ENCODE measurements at places on chromosomes 7 and 10. TPM values are rescaled to one million over a fixed set of nuclear protein-coding genes. Genes with fewer than 3 reads are reported as not detected.

GRCh38 chr10:47295411-47295810, 4.6 kb upstream of the GDF10 start:
- H3K36me3 ChIP-seq, result no peaks in the 10 kb centered on the region
- peak; percentile 9 for DNase-seq
- no peak overlapping the region for H3K27ac ChIP-seq
- H3K27me3 ChIP-seq, result no peaks in the 10 kb centered on the region

DNA sequence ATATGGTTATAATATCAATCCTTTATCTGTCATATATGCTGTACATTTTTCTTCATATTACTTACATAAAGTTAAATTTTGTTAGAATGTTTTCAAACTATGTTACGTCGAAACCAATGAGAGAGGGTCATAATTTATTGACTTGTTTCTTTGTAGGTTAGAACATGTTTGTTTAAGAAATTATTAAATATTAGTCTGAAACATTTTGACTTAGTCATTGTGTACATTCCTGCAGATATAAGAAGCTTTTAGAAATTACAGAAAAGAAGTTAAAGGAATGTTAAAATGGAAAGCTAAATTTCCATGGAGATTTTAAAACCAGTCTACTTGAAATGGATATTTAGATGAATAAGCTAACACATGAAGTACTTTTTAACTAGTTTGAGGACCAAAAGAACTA, 99.8 kb downstream of the ANKRD30A start:
- no peaks in the 10 kb centered on the region for H3K36me3 ChIP-seq
- no peaks in the 10 kb centered on the region for H3K4me1 ChIP-seq
- no peaks in the 10 kb centered on the region for H3K27me3 ChIP-seq
- H3K4me3 ChIP-seq, result no peak overlapping the region
- no peak overlapping the region for H3K27ac ChIP-seq
- no peak for DNase-seq

GRCh38 chr10:131870831-131871672, 29.8 kb upstream of the PPP2R2D start:
- H3K27me3 ChIP-seq, result no peaks in the 10 kb centered on the region
- H3K4me3 ChIP-seq, result no peak overlapping the region
- H3K36me3 ChIP-seq, result no peaks in the 10 kb centered on the region
- peaks cover 7% of the 10 kb centered on the region for H3K4me1 ChIP-seq
- no peak for DNase-seq

DNA sequence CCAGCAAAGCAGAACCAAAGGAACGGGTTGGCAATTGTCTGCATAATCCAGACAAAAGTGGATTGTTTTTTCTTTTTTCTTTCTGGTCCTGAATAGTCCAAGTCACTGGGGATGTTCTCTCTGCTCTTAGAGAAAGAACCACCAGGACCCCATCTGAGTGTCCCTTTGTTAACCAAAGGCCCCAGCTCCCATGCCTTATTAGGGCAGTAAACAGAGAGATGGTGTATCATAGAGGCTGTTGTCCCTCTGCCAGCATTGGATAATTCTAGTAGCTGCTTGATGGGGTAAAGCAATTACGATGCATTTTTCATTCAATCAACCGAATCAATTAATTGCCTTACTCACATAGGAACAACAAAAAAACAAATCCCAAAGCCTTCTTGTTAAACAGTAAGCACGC, 213.0 kb downstream of the BUB3 start:
- no peak overlapping the region for H3K4me3 ChIP-seq
- no peaks in the 10 kb centered on the region for H3K4me1 ChIP-seq
- no peaks in the 10 kb centered on the region for H3K36me3 ChIP-seq
- DNase-seq, result no peak
- no peaks in the 10 kb centered on the region for H3K27me3 ChIP-seq

- no peaks in the 10 kb centered on the region for H3K4me1 ChIP-seq
- DNase-seq, result no peak
- no peaks in the 10 kb centered on the region for H3K36me3 ChIP-seq
- no peaks in the 10 kb centered on the region for H3K27me3 ChIP-seq
- no peak overlapping the region for H3K27ac ChIP-seq
Observed at GRCh38 chr10:52077814-52078213, 236.3 kb upstream of the DKK1 start.

DNA sequence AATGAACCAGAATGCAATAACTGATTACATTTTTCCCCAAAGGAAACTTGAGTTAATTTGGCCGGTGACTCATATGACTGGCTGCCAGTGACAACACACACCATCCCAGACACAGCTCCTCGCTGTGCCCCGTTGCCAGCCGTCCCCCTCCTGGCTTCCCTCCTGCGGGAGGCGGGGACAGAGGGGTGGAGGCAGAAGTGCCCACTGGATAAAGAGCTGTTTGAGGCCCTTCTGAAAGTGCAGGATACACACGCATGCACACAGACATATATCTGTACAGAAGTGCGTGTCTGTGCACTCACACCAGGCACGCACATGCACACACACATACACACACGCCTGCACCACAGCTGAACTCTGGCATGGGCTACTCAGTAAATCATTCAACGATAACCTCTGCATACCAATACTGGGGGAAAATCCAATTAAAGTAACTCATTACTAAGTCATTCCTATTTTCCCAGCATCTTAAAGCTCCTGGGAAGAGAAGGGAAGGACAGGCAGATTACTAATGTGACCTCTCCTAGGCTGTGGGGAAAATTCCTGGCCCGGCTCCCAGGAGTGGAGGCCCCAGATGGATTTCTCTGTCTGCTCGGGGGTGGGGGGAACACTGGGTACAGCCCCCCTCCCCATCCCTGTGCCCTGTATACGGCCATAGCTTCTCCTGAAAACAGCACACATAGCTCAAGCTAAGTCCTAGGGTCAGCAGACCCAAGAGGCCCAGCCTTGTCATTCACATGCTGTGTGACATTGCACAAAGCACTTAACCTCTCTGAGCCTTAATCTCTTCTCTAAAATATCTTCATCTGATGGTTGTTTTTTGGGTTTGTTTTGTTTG, 52.3 kb upstream of the MYL10 start:
- no peak overlapping the region for H3K27ac ChIP-seq
- no peak overlapping the region for H3K4me3 ChIP-seq
- H3K4me1 ChIP-seq, result peaks cover 7% of the 10 kb centered on the region
- no peaks in the 10 kb centered on the region for H3K27me3 ChIP-seq
- peak; percentile 19 for DNase-seq

DNA sequence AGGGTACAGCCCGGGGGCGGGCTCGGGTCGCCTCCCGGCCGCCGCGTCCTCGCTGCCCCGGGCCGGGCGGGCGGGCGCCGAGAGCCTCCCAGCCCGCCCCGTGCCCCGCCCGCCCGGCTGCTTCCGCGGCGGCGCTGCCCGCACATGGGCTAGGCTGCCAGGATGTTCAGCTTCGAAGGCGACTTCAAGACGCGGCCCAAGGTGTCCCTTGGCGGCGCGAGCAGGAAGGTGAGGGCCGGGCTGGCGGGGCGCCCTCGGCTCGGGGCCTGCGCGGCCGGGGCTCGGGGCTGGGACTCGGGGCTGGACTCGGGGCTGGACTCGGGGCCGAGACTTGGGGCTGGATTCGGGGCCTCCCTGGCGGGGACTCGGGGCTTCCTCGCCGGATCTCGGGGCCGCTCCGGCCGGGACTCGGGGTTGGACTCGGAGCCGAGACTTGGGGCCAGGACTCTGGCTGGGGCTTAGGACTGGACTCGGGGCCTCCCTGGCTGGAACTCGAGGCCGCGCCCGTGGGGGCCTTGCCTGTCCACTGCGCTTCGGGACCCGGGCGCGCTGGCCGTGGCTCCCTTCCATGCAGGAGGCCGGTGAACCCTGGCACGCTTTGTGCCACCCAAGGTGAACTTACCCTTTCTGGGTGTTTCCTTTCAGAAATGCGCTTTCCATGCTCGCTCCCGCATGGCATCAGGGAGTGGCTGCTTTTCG, 534 bp downstream of the UBE3C start:
- peaks cover 18% of the 10 kb centered on the region for H3K4me1 ChIP-seq
- DNase-seq, result peak; percentile 48
- H3K4me3 ChIP-seq, result peak overlapping the region; percentile 74
- H3K27me3 ChIP-seq, result no peaks in the 10 kb centered on the region
- peak overlapping the region; percentile 97 for H3K27ac ChIP-seq

- H3K4me1 ChIP-seq, result no peaks in the 10 kb centered on the region
- H3K27ac ChIP-seq, result no peak overlapping the region
- no peaks in the 10 kb centered on the region for H3K36me3 ChIP-seq
- H3K27me3 ChIP-seq, result no peaks in the 10 kb centered on the region
- DNase-seq, result no peak
- no peak overlapping the region for H3K4me3 ChIP-seq
Observed at GRCh38 chr10:35735412-35735811, 93.3 kb upstream of the FZD8 start.

GRCh38 chr7:100166970-100167911, 1.2 kb downstream of the GAL3ST4 start:
- H3K36me3 ChIP-seq, result no peaks in the 10 kb centered on the region
- H3K27ac ChIP-seq, result peak overlapping the region; percentile 89
- H3K27me3 ChIP-seq, result no peaks in the 10 kb centered on the region
- H3K4me1 ChIP-seq, result peaks cover 15% of the 10 kb centered on the region

DNA sequence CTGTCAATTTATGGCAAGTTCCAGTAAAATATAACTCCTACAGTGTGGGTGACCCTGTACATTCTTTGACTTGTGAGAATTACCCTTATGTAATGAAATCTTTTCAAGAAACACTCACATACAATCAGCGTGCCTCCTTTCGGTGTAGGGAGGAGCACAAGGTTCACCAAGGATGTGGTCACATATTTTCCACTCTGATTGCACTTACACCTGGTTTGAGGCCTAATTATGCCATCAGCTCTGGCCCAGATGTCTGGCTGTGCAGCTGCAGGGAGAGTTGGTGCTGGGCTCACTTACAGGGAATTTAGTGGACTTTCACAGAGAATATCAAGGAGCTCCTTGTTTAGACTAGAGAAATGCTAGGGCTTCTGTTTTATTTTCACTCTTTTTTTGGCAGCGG, 146.0 kb upstream of the STEAP4 start:
- H3K4me1 ChIP-seq, result no peaks in the 10 kb centered on the region
- H3K27me3 ChIP-seq, result no peaks in the 10 kb centered on the region
- no peaks in the 10 kb centered on the region for H3K36me3 ChIP-seq
- no peak overlapping the region for H3K27ac ChIP-seq

The CYP2C19 gene
- 0.24 TPM for total RNA-seq

The C7orf33 gene
- 0.19 TPM for total RNA-seq

The PNLIPRP3 gene
- total RNA-seq, result not detected

The RBM20 gene
- 3.1 TPM for total RNA-seq

Data from testis (tissue), 5 donors.